ENCODE measurements at places on chromosomes 5 and 9. TPM values are rescaled to one million over a fixed set of nuclear protein-coding genes. Genes with fewer than 3 reads are reported as not detected.

The ANKDD1B gene
- total RNA-seq: not detected

The FGF10 gene
- total RNA-seq: not detected

The TLX3 gene
- total RNA-seq: not detected

The CCL28 gene
- total RNA-seq: 0.09 TPM

The CDKN2B gene
- total RNA-seq: not detected

The BTNL3 gene
- total RNA-seq: not detected

The SLC45A2 gene
- not detected for total RNA-seq

The DRD1 gene
- total RNA-seq: 0.08 TPM

The SHISAL2B gene
- total RNA-seq: not detected

The RABL6 gene
- total RNA-seq: 80.6 TPM

The GLRA1 gene
- total RNA-seq: not detected

The DDX4 gene
- not detected for total RNA-seq

The CCDC171 gene
- total RNA-seq: 0.40 TPM

The C8G gene
- 2.4 TPM for total RNA-seq

The TAS2R1 gene
- total RNA-seq: not detected

The PCDHGA8 gene
- 0.06 TPM for total RNA-seq

The ADAMTS16 gene
- total RNA-seq: 1.4 TPM

The TICAM2 gene
- total RNA-seq: 1.6 TPM

The PCDHGB3 gene
- total RNA-seq: 0.18 TPM

The PCDHGA9 gene
- total RNA-seq: 0.06 TPM

The NAIF1 gene
- 4.9 TPM for total RNA-seq

The PCA3 gene
- not detected for total RNA-seq

The SPINK4 gene
- not detected for total RNA-seq

The CCL27 gene
- not detected for total RNA-seq
